ENCODE measurements at places on chromosomes 4 and X. TPM values are rescaled to one million over a fixed set of nuclear protein-coding genes. Genes with fewer than 3 reads are reported as not detected.

UBE2K gene
- 54.4 TPM for total RNA-seq

GRCh38 chrX:10828640-10829039, 208.3 kb upstream of the MID1 start:
- H3K4me1 ChIP-seq: no peaks in the 10 kb centered on the region
- H3K27me3 ChIP-seq: no peaks in the 10 kb centered on the region
- no peak overlapping the region for H3K27ac ChIP-seq
- H3K4me3 ChIP-seq: no peak overlapping the region
- no peak for DNase-seq

- no peak overlapping the region for H3K27ac ChIP-seq
- H3K4me1 ChIP-seq: no peaks in the 10 kb centered on the region
- DNase-seq: no peak
These were observed 51.9 kb downstream of the PHKA2 start for GRCh38 chrX:18931972-18932371.

DNA sequence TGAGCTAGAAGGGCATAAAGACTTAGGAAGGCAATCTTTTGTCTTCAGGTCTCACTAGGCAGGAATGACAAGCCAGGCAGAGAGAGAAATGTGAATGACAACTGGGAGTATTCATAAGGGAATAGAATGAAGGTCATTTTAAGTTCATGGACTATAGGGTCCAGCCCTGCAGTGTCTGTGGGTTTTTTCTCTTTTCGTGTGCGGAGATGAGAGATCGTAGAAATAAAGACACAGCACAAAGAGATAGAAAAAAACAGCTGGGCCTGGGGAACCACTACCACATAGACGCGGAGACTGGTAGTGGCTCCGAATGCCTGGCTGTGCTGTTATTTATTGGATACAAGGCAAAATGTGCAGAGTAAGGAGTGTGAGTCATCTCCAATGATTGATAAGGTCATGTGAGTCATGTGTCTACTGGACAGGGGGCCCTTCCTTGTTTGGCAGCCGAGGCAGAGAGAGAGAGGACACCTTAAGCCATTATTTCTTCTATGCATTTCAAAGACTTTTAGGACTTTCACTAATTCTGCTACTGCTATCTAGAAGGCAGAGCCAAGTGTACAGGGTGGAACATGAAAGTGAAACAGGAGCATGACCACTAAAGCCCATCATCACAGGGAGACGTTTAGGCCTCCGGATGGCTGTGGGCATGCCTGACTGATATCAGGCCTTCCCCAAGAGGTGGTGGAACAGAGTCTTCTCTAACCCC, 921.8 kb upstream of the PCDH10 start:
- H3K4me3 ChIP-seq: peak overlapping the region; percentile 22
- H3K27ac ChIP-seq: no peak overlapping the region
- no peaks in the 10 kb centered on the region for H3K36me3 ChIP-seq
- no peaks in the 10 kb centered on the region for H3K27me3 ChIP-seq
- no peak for DNase-seq
- H3K4me1 ChIP-seq: no peaks in the 10 kb centered on the region

GRCh38 chr4:172776203-172776861, 392.3 kb upstream of the GALNT7 start:
- no peak overlapping the region for H3K4me3 ChIP-seq
- H3K27me3 ChIP-seq: no peaks in the 10 kb centered on the region
- no peaks in the 10 kb centered on the region for H3K4me1 ChIP-seq
- no peak for DNase-seq

SMIM10L2A gene
- 0.82 TPM for total RNA-seq

GRCh38 chr4:106258145-106259045, 57.6 kb downstream of the TBCK start:
- H3K27me3 ChIP-seq: no peaks in the 10 kb centered on the region
- H3K4me3 ChIP-seq: no peak overlapping the region
- H3K27ac ChIP-seq: no peak overlapping the region
- H3K36me3 ChIP-seq: peaks cover 15% of the 10 kb centered on the region

DNA sequence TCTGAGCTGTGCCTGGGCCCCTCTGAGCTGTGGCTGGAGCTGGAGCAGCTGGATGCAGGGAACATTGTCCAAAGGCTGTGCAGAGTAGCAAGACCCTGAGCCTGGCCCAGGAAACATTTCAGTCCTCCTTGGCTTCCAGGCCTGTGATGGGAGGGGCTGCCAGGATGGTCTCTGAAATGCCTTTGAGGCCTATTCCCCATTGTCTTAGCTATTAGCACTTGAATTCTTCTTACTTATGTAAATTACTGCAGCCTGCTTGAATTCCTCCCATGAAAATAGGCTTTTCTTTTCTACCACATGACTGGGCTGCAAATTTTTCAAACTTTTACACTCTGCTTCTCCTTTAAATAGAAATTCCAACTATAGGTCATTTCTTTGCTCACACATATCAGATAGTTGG, 349.8 kb upstream of the KLHL4 start:
- DNase-seq: no peak
- H3K4me1 ChIP-seq: no peaks in the 10 kb centered on the region
- H3K27me3 ChIP-seq: no peaks in the 10 kb centered on the region
- no peak overlapping the region for H3K4me3 ChIP-seq

PAGE1 gene
- not detected for total RNA-seq

SUPT20HL1 gene
- total RNA-seq: not detected

- no peaks in the 10 kb centered on the region for H3K4me1 ChIP-seq
- no peaks in the 10 kb centered on the region for H3K27me3 ChIP-seq
- H3K36me3 ChIP-seq: no peaks in the 10 kb centered on the region
- no peak overlapping the region for H3K27ac ChIP-seq
These were observed 268.8 kb upstream of the SMIM31 start for GRCh38 chr4:164485136-164485535.
